BE2C (cell line): ENCODE measurements at places on chromosomes 7 and 10.

DNA sequence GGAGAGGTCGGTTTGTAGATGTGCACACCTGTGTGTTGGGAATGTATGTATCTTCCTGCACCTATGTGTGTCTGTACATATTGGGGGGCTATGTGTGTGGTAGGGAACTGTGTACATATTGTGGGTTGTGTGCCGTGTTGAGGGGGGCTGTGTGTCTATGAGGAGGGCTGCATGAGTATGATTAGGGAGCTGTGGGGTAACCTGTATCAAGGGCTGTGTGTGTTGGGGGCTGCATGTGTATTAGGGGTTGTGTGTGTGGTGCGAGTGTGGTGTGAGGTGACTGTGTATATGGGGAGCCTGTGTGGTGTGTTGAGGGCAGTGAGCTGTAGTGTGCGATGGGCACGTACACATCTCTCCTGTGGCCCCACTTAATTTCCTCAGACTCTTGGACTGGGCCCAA, 22.2 kb upstream of the PAX2 start:
- DNase-seq, result no peak

- no peak for DNase-seq
Measured at GRCh38 chr7:2444476-2444875, 31.7 kb downstream of the GRIFIN start.

- DNase-seq, result no peak
Measured at GRCh38 chr10:18501198-18501597, 150.2 kb downstream of the NSUN6 start.

- no peak for DNase-seq
Measured at GRCh38 chr10:13634207-13634606, 47.4 kb downstream of the PRPF18 start.

GRCh38 chr7:128862571-128863432, at the start of gene ATP6V1F:
Gene ATP6V1F (plus strand): TSS chr7:128862856. CDS start chr7:128862905, 49 bp downstream.
- DNase-seq, result peak; percentile 99

- DNase-seq, result no peak
Measured at GRCh38 chr7:108488768-108489538, 32.7 kb upstream of the NRCAM start.

DNA sequence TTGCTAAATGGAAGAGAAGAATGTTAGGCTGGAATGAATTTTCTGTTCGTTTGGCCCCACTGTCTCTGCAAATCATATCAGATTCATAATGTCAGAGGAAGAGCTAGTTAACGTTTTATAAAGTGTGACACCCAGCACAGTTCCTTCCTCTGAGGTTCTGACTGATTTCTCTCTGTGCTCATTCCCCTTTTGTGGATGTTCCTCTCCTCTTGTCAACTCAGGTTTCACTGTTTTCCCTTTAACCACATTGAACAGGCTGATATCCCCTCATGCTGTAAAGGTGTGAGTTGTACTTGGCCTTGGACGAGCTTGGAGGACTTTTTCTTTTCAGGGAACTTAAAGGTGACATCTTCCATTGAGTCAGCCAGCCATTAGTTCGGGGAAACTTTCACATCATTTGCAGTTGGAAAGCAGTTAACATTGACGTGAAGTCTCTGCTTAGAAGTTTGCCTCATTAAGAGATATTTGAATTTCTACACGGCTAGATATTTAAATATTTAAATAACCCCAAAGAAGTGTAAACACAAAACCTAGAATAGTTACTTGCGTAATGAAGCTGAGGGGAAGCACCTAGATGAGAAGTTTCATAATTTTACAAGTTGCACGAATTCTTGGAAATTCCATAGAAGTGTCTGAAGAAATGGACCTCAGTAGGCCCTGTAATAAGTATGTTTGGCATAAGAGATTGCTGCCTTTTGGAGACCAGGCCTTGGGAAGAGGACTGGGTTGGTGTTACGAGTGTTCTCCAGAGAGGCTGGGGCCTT, 101.5 kb upstream of the EGR2 start:
- no peak for DNase-seq
